Epithelial cell of esophagus (primary cell): ENCODE measurements at places on chromosomes 4 and X.

GRCh38 chrX:140022482-140022881 is 57.2 kb upstream of the CXorf66 start:
- no peak for DNase-seq

GRCh38 chr4:151901631-151902030 is 140.8 kb upstream of the GATB start:
- DNase-seq = no peak

DNA sequence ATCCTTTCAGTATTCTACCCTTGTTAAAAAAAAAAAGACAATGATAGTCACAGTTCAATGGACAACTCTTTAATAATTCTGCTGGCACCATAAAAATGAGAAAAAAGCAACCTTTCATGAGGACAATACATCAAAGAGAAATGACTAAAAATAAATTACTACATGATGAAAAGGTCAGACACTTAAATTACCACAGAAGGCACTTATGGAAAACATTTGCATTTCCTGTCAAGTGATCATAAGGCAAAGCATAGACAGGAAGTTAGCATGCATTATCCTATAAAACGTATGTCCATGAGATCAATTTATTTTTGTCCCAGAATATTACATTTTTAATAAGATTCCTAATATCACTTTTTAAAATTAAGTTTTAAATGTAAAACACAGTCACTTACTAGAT is 303.8 kb downstream of the SPOCK3 start:
- no peak for DNase-seq

DNA sequence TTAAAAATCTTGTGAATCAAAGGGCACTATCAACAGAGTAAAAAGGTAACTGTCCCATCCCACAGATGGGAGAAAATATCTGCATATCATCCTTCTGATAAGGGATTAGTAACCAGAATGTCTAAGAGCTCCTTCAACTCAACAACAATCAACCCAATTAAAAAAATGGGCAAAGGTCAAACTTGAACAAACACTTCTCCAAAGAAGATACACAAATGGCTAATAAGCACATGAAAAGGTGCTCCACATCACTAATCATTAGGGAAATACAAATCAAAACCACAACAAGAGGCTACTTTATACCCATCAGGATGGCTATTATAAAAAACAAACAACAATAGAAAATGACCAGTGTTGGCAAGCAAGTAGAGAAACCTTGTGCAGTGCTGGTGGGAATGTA is 43.3 kb downstream of the TMEM165 start:
- DNase-seq = no peak

DNA sequence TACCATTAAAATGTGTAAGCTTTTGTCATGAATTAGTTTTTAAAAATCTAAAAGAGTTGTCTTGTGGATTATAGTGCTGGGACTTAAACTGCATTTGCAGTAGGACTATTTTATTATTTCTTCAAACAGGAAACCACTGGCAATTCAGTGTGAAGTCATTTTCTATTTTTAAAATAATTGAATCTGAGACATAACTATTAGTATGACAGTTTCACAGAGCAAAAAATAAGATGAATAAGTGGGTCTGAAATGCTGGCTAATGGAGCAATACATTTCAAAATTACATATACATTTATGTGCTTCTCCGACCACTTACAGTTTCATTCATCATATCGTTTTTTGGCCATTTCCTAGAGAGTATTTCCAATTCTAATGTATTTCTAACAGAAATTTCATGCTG is 75.3 kb upstream of the RAPGEF2 start:
- DNase-seq = no peak

GRCh38 chr4:148330724-148331123 is 111.5 kb downstream of the NR3C2 start:
- no peak for DNase-seq

DNA sequence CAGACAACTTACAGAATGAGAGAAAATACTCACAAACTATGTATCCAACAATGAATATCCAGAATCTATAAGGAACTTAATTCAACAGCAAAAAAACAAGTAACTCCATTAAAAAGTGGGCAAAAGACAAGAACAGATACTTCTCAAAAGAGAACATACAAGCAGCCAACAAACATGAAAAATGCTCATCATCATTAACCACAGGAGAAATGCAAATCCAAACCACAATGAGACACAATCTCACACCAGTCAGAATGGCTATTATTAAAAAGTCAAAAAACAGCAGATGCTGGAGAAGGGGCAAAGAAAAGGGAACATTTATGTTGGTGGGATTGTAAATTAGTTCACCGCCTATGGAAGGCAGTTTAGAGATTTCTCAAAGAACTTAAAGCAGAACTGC is 150.3 kb downstream of the FGF16 start:
- DNase-seq = no peak

DNA sequence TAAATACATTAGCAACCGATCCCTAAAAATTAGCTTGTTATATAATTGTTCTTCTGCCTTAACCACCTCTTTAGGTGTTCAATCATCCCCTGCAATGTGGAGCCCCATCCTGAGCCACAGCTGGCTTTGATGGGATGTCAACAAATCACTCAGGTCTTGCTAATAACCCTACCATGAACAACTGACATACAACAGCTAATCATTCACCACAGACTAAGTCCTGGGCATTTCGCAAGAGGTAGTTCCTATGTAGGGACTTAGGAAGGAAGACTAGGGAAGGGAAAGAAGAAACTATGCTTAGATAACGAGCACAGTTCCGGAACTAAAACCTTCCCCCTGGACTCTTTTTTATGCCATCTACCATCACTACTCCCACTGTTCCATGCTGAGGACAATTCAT is 63.6 kb upstream of the PTCHD1 start:
- DNase-seq = peak; percentile 17

DNA sequence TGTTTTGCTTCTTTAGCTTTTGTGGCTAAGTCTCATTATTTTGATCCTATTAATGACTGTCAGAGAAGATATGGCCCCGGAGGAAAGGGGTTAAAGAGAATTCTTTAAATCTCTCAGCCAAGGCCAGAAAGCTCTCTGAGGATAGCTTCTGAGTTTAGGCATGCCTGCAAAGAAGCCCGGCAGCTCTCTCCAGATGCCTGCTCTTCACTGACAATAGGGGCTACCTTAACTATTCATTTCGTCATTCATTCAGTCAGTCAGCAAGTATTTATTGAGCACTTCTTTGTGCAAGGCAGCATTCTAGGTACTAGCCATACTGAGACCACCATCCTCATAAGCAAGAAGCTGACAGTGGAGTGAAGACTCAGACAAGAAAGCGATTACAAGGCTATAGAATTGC is 34.0 kb upstream of the BMP15 start:
- no peak for DNase-seq

DNA sequence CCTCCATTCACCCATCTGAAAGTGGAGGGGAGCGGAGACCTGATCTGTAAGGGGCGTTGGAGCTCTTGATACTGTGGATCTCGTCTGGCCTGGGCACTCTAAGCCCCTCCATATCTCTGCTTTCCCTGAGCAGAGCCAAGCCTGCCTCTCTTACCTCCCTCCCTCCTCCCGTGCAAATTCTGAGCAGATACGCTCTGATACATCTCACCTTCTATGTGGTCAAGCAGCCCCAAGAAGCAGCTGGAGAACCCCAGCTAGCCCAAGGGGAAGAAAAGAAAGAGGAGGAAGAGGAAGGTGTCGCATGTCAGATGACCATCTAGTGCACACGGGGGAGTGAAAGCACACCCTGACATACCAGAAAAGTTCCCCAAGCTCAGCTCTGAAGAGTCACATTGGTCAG is 1.9 kb upstream of the DGAT2L6 start:
- no peak for DNase-seq

- DNase-seq = no peak
These were observed 93.3 kb downstream of the HMX1 start for GRCh38 chr4:8778291-8778690.

DNA sequence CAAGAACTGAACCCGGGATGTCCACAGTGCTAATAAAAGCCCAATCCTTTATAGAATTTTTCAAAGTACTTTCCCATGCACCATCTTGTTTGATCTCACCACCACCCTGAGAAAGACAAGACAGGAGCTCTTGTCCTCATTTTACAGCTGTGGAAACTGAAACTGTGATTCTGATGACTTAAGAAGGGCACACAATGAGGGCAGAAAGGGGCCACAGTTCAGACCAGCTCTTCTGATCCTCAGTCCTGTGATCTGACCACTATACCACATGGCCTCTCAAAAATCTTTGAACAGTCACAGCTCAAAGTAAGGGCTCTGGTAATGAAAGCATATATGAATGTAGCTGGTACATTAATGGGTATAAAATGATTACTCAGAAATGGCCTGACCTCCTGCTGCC is 127.3 kb upstream of the CPEB2 start:
- DNase-seq = no peak

DNA sequence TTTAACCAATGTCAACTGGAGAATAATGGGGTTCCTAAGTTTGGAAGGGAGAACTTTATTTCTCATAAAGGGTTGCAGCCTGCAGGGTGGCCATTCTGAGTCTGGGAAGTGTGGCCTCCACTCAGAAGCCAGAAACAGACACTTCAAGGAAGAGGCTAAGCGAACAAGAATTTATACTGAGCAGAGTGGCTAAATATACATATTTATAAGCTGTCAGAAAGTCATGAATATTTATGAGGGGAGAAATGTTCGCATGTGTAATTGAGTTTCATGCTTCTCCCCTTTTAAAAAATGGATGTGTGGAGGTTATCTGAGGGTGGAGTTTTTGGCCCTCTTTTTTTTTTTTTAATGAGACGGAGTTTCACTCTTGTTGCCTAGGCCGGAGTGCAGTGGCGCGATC is 78.1 kb upstream of the PLAC8 start:
- no peak for DNase-seq

GRCh38 chr4:140163029-140163810 is 9.2 kb upstream of the MAML3 start:
- DNase-seq = peak; percentile 38

DNA sequence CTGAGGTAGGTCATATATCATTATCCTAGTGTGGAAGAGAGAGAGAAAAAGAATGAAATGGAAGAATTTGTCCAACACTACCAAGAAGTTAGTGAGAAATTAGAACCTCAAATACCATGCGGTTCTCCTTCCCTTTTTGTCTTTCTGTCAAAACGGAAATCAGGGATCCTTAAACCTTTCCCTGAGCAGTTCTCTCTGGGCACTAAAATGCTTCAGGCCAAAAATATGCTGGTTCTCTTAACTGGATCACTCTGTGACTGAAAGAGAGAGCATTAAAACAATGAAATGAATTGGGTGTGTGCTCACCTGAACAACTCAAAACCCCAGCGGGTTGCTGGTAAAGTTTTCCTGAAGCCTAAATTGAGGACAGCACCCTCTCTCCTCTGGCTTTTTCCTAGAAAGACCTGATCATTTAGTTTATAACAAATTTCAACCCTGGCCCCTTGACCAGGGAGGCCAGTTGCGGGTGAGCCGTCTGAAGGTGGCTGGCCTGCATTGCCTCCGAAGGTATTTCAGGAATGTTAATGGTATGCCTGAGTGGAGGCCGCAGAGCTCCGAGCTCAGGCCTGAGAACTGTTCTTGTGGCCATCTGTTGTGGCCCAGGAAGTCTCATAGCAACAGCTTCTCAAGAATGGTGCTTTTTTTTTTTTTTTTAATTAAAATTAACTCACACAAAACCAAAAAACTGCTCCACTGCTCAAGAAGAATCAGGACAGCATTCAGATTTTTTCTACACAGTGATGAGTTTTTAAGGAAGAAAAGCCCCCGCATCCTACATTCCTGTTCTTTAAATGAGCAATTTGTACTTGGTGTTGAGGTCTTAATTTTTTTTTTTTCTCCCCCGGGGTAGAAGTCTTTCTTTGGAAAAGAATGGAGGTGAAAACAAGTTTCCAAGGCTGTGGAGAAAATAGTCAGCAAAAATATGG is 155.1 kb downstream of the SHROOM3 start:
- DNase-seq = no peak

DNA sequence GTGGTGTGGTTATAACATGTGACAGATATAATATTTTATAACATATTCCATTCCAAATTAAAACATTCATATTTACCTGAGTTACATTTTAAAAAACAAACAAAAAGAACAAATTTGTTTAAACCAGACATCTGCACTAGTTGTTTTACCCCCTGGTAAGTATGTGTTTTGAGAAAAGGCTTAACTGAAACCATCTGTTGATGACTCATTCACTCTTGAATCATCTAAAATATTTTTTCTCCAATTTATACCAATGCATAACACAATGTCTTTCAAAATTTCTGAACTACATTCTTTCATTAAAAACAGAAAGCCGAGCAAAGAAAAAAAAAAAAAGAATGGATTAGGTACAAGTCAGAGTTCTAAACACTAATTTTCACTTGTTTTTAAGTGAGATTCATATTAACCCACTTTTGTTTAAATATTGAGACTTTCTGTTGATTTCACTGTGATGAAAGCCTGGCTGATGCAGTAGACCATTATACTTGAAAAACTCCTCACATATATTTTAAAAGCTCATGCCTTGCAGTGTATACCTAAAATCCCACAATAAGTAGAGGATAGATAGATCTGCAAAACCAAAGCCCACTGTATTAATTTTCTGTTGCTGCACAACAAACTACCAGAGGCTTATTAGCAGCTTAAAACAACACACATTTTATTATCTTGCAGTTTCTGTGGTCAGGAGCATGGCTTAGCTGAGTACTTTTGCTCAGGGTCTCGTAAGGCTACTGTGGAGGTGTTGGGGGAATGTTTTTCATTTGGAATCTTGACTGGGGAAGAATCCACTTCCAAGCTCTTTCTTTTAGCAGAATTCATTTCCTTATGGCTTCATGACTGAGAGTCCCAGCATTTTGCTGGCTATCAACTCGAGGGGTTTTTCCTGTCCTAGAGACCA is 221.5 kb downstream of the PCDH18 start:
- peak; percentile 46 for DNase-seq

DNA sequence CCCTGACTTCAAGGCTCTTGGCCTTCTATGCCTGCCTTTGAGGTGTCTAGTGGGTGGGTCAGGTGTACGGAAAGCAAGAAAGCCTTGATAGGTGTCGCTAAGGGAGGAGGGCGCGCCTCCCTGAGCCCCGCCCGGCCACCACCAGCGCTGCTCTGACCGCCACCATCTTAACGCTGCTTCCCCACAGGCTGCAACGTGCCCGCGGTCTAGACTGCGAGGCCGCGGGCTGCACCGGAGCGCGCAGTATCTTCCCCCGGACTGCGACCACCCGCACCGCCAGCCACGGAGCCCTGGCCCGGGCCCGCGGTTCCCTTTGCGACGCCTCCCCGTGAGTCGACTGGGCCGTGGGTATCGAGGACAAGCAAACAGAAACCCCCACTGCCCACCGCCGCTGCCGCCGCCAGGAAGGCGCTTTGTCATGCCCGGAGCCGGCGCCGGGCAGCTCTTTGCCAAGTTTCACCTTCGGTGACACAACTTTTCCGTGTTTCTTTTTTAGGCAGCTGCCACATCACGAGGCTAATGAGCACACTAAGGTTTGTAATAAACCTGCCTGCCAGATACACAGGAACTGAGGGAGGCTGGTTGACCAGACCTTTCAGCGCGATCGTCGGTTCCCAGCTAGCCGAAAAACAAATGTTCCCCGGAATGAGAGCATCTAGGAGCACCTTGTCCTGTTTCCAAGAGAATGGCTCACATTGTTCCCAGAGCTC is 335.8 kb upstream of the F9 start:
- DNase-seq = peak; percentile 63

DNA sequence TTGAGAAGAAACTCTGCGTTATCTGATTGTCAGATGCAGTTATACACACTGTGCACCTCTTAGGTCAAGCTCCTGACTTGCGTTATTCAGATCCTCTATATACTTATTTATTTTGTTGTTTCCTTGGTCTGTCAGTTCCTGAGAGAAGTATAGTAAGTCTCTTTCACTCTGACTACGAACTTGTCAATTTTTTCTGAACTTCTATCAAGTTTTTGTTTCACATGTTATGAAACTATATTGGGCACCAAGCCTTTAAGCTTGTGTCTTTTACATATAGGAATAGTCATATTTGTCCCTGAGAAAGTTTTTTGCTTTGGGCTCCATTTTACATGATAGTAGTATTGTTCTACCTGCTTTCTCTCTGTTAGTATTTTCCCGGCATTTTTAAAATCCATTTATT is 31.7 kb downstream of the ZNF275 start:
- no peak for DNase-seq
